ENCODE measurements at places on chromosomes 1 and 21.

DNA sequence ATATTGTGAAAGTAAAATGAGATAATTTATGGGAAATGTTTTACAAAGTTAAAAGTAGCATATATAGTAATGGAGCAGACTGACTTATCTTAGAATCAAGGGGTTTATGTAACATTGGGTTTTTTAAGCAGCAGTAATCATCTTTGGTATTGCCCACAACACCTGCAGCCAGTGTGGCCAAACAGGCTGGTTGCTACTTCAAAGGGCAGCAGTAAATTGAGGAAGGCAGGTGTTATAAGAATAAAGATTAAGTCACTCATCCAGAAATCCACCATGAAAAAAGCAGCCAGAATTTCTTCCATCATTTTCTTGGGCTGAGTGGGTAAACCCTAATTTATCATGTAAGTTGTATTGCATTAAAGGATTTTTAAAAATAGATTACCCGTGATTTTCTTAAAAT, 16.7 kb downstream of the DYNLT5 start:
- no peak for DNase-seq

- DNase-seq = no peak
These were observed 117.8 kb downstream of the HHAT start for GRCh38 chr1:210446479-210446878.

DNA sequence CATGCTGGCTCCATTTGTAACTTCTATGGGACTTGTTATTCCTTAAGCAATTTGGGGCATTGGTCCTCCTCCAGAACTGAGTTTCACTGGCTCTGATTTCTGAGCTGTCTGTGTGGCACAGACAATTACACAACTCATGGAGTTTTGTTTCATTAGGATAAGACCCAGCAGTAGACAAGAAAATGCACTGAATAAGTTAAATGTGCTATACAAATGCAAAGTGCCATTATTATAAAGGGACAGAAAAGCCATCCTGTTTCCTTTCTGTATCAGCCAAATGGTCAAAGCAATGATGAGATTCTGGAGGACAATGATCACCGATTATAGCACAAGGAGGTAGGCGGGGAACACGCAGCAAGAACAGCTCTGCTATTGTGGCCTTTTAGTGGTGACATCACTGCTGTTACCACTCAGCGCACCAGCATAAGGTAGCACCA, 81.9 kb downstream of the CNIH3 start:
- peak; percentile 49 for DNase-seq

DNA sequence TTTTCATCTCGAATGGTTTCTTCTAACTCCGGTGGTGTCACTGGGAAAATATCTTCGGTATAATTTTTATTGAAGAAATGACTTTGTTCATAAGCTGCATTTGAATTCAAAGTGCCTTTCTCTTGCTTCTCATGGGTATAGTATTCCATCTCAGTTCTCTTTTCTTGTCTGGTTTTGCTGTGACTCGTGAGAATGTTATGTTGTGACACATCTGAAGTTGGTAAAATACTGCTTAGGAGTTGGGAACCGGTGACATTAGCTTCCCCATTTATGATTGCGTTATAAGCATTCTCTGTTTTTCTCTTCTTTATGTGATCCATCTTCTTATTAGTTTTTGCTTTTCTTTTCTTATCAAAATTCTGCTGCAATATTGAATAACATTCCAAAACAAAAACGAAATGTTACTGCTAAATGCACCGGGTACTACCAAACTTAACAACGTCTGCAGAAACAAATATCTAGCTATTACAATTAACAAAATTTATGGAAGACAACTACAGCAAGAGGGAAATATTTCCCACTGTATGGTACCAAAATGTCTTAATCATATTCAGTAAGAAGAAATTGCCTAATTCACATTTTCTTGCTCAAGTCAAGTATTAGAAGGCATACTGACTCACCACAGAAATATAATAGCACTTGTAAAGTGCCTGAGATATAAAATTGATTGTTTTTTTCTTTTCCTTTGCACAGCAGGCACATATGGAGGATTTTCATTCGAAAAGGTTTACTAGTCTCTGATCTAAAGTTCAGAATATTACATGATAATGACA, 15.5 kb downstream of the LRIF1 start:
- no peak for DNase-seq

GRCh38 chr1:179237222-179237621, 7.7 kb upstream of the ABL2 start:
- DNase-seq = no peak
